ENCODE measurements at places on chromosomes 11 and 22. TPM values are rescaled to one million over a fixed set of nuclear protein-coding genes. Genes with fewer than 3 reads are reported as not detected.

GRCh38 chr11:116804001-116804400 is 12.3 kb upstream of the APOA5 start:
- H3K4me1 ChIP-seq: no peaks in the 10 kb centered on the region
- H3K36me3 ChIP-seq: no peaks in the 10 kb centered on the region
- H3K27ac ChIP-seq: no peak overlapping the region
- no peak for DNase-seq
- peaks cover 3% of the 10 kb centered on the region for H3K27me3 ChIP-seq

TMPRSS6 gene
- 0.47 TPM for total RNA-seq

GRCh38 chr11:131248588-131248987 is 121.8 kb upstream of the NTM start:
- H3K4me1 ChIP-seq: no peaks in the 10 kb centered on the region
- DNase-seq: no peak
- no peak overlapping the region for H3K4me3 ChIP-seq

DNA sequence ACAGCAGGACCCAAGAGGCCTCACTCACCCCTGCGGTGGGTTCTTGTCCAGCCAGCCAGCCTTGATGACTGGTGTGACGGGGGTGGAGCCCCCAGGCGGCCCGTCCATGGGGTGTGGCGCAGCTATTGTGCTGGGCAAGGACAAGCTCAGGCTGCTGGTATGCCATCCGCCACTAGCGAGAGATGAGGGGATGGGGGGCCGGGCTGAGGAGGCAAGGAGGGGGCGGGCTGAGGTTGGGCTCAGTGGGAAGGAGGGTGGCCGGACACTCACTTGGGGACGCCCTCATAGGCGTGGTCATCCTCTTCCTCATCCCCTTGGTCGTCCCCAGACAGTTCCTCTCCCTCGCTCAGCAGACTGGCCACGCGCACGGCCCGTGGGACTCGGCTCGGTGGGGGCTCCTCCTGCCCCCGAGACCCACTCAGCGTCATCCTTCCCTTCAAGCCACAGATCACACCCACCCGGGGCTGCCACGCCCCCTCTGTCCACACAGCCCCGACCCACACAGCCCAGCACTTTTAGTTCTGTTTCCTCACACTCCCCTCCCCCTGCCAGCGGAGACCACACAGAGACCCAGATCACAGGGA is 38.0 kb upstream of the PDE2A start:
- no peak overlapping the region for H3K4me3 ChIP-seq
- peak overlapping the region; percentile 1 for H3K27ac ChIP-seq
- peaks cover 57% of the 10 kb centered on the region for H3K36me3 ChIP-seq
- no peaks in the 10 kb centered on the region for H3K27me3 ChIP-seq
- no peak for DNase-seq
- peaks cover 15% of the 10 kb centered on the region for H3K4me1 ChIP-seq

DNA sequence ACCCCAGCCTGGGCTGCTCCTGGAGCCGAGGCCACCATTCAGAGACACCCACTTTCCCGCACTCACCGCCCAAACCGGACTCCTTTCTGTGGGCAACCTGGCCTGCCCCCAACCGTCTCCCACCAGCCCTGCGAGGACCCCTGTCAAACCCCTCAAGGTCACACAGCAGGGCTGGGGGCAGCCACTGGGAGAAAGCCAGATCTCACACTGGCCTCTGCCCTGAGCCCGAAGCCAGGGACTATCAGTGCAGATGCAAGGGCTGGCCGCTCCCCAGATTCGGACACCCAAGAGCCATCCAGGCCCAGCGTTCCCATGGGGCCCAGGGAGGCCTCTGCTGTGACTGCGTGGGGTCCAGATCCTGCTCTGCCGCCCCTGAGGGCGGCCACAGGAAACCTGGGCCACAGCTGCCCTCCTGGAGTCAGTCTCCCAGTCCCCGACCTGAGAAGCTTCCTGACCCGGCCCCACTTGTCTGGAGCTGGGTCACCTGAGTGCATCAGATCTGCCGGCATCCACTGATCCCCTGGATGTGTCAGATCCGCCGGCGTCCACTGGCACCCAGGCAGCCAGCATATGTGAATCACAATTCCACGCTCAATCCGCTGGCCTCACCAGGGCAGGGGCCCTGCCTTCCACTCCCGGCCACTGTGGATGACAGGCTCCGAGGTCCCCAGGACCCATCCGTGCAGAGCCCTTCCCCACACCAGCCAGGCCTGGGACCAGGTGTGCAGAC is 139.7 kb downstream of the BRD1 start:
- peaks cover 58% of the 10 kb centered on the region for H3K27me3 ChIP-seq
- DNase-seq: no peak
- no peak overlapping the region for H3K4me3 ChIP-seq
- H3K36me3 ChIP-seq: no peaks in the 10 kb centered on the region

DNA sequence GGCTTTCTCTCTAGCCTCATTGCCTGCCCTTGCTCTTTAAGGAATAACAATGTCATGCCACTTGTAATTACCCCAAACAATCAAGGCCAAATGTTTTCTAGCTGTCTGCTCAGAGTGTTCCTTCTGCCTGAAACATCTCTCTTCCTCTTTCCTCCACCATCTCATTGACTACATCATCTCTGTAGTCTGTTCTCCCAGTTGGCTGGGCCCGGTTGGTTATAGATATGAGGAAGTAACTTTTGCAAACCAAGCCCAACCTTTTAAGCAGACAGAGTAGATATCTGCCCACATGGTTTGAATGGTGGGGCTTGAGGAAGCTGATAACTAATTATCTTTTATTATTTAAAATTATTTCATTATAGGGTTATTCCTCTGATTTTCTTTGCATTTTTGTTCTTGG is 104.5 kb downstream of the NTM start:
- no peaks in the 10 kb centered on the region for H3K4me1 ChIP-seq
- H3K36me3 ChIP-seq: no peaks in the 10 kb centered on the region
- H3K27ac ChIP-seq: no peak overlapping the region
- no peak for DNase-seq

USH1C gene
- not detected for total RNA-seq

DNA sequence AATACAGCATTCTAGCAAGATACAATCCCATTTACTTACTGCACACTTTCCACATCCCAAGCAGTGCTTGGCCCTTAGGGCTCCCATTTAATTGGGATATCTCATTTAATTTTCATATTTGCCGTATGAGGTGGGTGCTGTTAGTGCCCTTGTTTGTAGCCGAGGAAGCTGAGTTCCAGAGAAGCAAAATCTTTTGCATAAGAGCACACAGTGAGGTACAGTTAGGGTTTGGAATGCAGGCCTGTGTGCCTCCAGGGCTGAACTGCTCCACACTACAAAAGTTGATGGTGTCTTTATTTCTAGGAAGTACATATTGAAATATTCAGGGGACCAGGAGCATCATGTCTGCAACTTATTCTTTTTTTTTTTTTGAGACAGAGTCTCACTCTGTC is 15.5 kb upstream of the TIMP3 start:
- H3K27me3 ChIP-seq: no peaks in the 10 kb centered on the region
- no peak overlapping the region for H3K4me3 ChIP-seq
- no peaks in the 10 kb centered on the region for H3K4me1 ChIP-seq

- peaks cover 2% of the 10 kb centered on the region for H3K27me3 ChIP-seq
- no peaks in the 10 kb centered on the region for H3K36me3 ChIP-seq
- no peak for DNase-seq
- H3K27ac ChIP-seq: no peak overlapping the region
- H3K4me3 ChIP-seq: no peak overlapping the region
Measured at GRCh38 chr11:70505761-70506657, 107.7 kb downstream of the CTTN start.

Measured in suprapubic skin (tissue), 4 donors.